GM12892 (cell line): ENCODE measurements at places on chromosomes 1 and 21.

GRCh38 chr1:160656737-160657136 is 9.9 kb upstream of the SLAMF1 start:
- DNase-seq = no peak

DNA sequence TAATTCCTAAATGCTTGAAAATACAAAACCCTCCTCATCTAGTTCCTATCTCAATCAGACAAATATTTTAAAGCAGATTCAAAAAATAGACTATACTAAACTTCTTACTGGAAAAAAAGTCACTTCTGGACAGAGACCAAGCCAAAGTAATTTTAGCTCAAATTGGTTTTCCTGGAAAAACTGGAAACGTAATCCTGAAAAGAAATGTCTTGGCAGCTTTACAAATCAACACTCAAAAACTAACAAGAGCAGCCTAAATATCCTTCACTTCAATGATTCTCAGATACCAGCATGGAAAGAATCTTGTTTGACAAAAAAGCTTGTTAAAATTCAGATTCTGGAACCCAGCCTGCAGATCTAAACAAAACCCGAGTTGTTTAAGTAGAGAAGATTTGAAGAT is 9.1 kb upstream of the GPR88 start:
- DNase-seq = no peak

GRCh38 chr1:67835663-67836452 is 2.6 kb upstream of the GNG12 start:
- no peak for DNase-seq

DNA sequence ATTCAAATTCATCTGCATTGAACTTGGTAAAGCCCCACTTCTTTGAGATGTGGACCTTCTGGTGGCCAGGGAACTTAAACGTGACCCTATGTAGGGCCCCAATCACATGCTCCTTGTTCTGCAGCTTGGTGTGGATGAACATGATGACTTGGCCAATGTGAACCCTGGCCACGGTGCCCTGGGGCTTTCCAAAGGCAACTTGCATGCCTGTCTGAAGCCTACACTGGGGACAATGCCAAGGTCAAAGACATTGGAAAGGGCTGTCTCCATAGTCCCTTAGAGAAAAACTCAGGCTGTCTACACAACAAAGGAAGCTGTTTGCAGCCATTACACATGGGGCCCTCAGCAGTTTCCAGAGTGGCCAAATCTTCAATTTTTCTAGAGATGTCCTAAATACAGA is 8.9 kb upstream of the VPS13D start:
- DNase-seq = no peak

GRCh38 chr1:111030590-111030989 is 66.9 kb upstream of the LRIF1 start:
- DNase-seq = no peak

DNA sequence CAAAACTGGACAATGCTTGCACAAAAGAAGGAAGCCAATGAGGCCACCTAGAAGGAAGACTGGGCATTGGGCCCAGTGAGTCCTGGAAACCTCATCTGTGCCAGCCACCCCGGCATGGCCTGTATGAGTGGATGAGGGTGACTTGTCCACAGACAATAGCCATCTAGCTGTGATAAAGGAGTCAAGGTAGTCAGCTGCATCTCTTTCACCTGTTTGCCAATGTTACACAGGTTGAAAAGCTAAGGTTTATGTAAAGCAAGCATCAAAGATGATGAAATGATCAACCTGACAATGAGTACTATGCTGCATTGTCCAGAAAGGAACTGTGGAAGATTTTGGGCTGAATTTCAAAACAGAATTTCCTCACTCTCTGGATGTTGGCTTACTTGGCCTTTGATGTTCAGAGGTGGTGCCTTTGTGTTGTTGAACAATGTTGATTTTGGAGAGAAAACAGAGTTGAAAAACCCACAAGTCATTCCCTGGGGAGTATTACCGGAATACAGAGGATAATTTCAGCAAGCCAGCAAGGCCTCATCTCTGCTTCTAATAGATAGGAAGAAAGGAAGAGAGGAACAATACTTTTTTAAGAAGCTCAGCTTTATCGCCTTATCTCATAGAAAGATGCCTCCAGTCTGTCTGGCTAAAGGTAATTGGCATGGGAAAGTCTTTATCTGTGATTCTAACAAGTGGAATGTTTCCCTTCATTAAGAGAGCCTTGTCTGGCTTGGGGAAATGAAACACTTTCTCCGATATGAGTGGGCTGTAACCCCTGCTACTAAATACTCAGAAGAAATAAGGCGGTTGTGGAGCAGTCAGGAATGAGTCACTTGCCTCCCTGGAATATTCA is 11.4 kb upstream of the SELE start:
- no peak for DNase-seq
